ENCODE measurements at places on chromosomes 5 and 9.

DNA sequence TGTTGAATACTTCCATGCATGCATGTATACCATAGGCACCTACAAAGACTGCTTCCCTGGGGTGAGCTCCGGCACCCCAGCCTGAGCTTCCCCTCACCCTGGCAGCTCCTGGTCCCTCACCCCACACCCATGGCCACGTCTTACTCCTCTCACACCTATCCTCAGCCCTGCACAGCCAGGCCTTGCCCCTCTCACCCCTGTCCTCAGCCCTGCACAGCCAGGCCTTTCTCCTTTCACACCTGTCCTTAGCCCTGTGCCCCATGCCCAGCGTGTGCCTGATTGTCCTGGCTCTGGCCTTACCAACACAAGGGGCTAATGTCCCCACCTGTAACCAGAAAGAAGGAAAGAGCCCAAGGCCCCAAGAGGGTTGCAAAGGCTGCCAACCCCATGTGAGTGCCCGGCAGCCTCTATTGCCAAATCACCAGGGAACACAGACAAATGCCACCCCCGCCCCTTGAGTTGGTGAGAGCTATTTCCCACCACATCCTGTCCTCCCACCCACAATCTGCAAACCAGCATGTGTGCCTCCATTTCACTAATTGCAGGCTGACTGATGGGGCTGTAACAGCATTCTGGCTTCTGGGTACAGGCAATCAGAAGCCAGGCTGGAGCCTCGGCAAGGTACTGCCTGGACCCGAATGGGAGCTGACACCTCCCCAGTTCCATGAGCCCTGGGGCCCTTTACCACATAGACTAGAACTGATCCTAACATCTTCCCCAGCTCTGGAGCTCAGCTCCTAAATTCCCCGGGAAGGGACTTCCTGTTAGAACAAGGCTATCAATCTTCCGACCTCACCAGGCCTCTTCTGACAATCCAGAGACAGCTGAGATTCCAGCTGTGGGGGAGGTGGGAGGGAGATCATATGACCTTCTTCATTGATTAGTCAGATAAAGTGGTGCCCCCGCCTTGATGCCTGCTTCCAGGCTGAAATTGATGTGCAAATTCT is 78.2 kb downstream of the FAM114A2 start:
- DNase-seq: peak; percentile 16

DNA sequence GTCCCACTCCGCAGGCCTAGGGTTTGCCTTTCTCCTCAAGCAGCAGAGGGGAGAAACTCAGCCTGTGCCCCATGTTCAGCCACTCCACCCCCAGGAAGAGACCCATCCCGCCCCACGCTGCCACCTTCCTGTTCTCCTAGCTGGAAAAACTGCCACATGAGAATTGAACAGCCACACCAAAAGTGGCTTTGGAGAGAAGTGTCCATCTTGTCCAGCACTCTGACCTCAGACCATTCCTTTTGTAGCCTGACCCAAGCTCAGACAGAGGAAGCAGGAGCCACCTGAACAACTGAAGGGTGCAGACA is 8.3 kb upstream of the SLC25A48 start:
- no peak for DNase-seq

GRCh38 chr9:105887679-105888078 is 193.3 kb downstream of the TMEM38B start:
- DNase-seq: no peak

GRCh38 chr9:112038017-112038408 is 137.1 kb downstream of the SUSD1 start:
- DNase-seq: no peak

- no peak for DNase-seq
These were observed at the start of gene ZNF454 for GRCh38 chr5:178940569-178941360. ZNF454 (plus strand) TSS chr5:178941198; CDS start chr5:178942792, 1,594 bp downstream.

DNA sequence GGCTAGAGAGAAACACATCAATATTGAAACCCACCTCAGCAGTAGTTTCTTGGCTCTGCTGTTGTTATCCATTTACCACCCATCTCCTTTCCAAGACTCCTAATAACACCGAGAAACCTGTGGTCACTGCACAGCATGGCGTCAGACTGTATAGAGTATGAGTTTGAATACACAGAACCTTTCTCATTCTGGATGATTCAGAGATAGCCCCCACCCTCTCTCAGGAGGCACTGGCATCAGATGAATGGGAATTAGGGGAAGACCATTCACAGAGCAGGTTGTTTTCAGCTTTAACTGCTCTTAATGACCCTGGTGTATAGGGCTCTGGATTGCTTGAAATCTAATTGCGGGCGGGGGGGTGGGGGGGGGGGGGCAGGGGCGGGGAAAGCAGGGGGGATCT is 86.7 kb downstream of the GPR21 start:
- no peak for DNase-seq

GRCh38 chr9:33907347-33907746 is 90.4 kb downstream of the UBE2R2 start:
- no peak for DNase-seq

GRCh38 chr5:127830157-127830556 is 127.0 kb downstream of the CCDC192 start:
- no peak for DNase-seq

DNA sequence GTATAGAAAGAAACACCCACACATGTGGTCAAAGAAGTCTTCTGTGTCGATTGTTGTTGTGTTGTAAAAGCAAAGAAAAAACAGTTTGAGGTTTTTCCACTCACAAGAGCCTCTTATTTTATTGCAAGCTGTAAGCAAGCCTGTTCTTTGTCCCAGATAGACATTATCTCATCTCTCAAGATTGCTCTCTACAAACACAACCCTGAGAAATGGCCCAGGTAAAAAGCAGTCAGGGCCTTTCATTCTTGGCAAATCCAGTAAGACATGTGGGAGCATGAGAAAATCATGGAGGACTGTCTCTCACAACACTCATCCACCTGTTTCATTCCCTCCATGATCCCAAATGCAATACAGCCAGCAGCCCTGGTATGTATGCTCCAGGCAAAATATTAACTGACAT is 286.6 kb upstream of the POU5F2 start:
- DNase-seq: no peak

DNA sequence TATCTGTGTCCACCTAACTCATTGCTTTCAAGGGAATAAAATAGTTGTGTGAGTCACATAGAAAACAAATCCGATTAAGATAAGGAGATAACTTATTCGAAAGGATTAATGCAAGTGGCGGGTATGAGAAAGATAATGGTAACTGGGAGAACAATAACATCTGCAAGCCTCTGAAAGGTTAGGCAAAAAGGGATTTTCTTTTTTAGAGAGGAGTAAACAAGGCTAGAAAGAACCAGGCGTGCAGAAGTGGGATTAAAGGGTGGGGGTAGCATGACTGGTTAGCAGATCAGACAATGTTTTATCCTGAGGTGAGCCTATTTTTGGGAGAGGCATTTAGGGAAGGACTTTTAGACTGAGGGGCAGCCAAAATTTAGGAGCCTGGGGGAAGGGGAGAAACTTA is 34.7 kb upstream of the JMY start:
- DNase-seq: no peak

DNA sequence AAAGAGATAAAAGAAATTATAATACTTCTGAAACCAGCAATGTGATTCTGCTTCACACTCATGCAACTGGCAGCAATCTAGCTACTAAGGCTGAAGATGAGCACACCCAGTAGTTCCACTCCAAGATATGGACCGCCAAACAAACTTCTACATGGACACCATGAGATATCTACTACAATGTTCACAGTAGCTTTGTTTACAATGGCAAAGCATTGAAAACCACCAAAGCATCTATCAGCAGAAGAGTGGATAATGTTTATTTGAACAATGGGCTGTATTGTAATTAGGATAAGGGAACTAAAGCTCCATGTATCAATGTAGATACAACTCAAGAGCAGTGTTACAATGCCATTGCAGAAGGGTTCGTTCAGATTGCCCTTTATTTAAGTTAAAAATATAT is 91.2 kb upstream of the ERBIN start:
- DNase-seq: no peak

- no peak for DNase-seq
These were observed 15.6 kb downstream of the TICAM2 start for GRCh38 chr5:115586525-115587146.

DNA sequence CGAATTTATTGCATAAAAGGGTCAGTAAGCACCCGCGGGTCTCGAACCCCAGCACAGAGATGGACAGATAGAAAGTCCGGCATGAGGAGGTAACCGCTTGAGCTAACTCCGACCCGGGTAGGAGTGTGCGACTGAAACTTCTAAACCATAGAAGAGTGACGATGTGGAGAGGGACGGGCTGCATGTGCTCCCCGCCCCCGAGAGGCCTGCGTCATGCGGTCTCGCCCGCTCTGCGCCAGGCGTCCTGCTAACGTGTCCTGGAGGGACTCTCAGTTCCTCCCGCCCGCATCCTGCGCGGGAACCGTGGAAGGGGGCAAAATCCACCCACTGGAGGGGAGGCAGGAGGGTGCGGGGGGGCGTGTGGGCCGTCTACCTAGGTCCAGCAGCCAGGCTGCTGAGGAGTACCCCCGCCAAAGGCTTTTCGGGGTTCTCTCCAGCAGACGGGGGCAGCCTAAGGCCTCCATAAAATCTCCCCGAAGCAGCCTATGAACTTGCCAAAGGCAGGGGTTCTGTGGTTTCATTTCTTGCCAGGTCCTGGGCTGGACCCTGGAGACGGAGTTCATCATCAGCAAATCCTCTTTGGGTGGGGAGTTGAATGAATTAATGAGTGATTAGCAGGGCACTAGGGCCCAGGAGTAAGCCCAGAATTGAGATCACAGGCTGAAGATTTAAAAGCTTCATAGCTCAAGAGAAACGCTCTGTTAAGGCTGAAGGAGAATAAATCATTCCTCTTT is 51.9 kb downstream of the TGFBI start:
- peak; percentile 56 for DNase-seq

GRCh38 chr9:120628207-120628924 is 48.4 kb upstream of the CDK5RAP2 start:
- no peak for DNase-seq

GRCh38 chr9:86749161-86749893 is 198.0 kb downstream of the GAS1 start:
- no peak for DNase-seq

DNA sequence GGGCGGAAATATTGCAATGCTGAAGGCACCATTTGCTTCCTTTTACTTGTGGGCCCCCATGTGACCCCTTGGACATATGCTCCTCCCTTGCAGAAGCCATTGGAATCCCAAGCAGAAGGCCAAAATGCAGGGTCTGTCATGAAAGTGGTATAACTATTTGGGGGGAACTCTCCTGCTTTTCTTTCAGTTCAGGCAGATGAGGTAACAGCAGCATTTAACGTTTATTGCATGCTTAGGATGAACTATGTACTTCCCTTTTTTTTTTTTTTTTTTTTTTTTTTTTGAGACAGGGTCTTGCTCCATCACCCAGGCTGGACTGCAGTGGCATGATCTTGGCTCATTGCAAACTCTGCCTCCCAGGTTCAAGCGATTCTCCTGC is 7.8 kb downstream of the FOXI1 start:
- DNase-seq: no peak

- DNase-seq: peak; percentile 20
These were observed 43.4 kb upstream of the KIAA1958 start for GRCh38 chr9:112443200-112443599.

DNA sequence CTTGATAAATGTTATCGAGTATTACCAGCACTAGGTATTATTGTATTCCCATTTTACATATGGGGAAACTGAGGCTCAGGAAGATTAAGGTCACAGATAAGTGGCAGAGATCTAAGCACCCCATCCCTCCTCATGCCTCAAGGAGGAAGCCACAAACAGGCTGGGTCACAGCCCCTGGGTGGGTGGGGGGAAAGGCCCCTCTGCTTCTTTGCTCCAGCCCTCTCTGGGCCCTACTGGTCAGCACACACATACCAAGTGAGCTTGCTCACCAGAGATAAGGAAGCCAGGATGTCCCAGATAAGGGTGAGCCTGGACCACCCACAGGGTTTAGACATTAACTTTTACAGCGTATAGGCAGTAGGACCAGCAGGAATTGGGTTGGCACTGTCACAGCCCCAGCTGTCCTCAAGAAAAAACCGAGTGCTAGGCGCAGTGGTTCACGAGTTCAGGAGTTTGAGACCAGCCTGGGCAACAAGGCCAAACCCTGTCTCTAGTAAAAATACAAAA is 45.3 kb downstream of the STK10 start:
- DNase-seq: no peak

- DNase-seq: no peak
These were observed 51.3 kb upstream of the FREM1 start for GRCh38 chr9:14961372-14962068.

DNA sequence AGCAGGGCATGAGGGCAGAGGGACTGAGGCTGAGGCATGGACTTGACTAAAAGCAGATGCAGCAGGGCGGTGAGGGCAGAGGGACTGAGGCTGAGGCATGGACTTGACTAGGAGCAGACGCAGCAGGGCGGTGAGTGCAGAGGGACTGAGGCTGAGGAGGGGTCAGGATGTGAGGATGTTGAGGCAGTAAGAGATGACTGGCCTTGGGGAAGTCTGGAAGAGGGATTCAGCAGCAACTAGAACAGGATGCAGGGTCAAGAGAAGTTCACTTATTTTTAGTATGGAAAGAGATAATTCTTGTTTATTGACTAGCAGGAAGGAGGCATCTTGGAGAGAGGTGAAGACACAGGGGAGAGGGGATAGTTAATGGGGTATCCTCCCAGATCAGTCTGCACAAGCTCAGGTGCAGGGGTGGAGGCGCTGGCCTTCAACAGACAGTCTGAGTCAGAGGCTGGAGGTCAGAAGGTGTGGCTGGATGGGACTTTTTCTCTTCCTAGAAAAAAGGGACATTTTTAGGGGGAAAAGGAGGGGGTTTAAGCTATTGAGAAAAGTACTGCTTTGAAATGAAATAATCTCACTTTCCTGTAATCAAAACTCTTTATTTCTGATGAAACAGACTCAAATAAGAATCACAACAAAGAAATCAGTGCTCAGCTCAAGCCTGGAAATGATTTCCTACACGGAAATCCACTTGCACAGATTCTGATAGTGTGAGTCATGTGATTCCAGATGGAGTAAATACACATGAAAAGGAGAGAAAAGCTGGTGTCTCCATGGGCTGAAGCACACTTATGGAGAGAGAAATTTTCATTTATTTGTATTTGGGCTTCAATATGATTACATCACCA is 130.9 kb downstream of the PALM2AKAP2 start:
- no peak for DNase-seq

DNA sequence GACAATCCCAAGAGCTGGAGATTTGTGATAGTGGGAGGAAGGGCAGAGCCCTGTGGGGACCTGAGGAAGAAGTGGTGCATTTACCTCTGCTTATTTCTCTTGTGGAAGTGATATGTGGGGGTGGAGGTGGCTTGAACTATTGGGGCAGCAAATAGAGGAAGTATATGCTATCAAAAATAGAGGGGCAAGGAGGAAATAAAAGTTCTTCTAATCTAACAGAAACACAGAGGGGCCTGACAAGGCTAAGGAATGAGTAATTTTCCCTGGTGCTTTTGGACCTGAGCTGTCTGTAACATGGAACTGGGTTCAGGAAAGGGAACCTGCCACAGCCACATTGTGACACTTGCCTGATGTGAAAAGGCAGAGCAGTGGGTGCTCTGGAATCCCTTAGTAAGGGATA is 378.6 kb upstream of the KLF4 start:
- DNase-seq: no peak
